ENCODE measurements at places on chromosomes 3 and 15.
A peak's percentile ranks its signal among the peaks of the same experiment; 100 is the strongest.

DNA sequence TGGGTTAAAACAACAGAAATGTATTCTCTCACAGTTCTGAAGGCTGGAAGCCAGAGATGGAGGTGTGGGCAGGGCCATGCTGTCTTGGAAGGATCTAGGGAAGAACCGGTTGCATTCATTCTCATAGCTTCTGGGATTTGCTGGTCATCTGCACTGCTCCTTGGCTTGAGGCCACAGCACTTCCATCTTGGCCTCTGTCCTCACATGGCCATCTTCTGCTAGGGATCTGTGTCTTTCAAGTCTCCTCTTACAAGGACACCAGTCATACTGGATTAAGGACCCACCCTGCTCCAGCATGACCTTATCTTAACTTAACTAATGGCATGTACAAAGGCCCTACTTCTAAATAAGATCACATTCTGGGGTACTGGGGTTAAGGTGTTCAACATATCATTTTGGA is 47.7 kb downstream of the RPLP1 start:
- no peaks in the 10 kb centered on the region for H3K27me3 ChIP-seq
- H3K4me1 ChIP-seq: no peaks in the 10 kb centered on the region
- no peak for DNase-seq

DNA sequence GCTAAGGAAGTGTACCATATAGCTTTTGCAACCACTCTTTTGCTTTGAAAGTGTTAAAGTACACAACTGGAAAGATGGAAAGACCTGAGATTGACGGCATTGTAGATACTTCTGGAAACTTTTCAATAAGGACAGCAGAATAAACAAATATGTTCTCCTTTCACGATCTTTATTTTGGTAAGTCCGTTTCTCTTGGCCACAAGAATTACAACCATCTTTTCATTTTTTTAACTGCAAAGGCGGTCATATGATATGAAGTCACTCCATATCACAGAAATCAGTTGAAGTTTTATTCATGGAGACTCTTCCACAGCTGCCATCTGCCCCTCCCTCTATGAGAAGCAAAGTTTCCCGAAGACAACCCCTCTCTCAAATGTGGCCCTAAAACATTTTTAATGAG is 303.4 kb upstream of the ICE2 start:
- DNase-seq: no peak
- H3K27me3 ChIP-seq: no peaks in the 10 kb centered on the region
- no peak overlapping the region for H3K27ac ChIP-seq
- H3K36me3 ChIP-seq: no peaks in the 10 kb centered on the region

GRCh38 chr3:113557374-113557773 is 25.0 kb downstream of the SIDT1 start:
- no peaks in the 10 kb centered on the region for H3K4me1 ChIP-seq
- no peak overlapping the region for H3K4me3 ChIP-seq
- DNase-seq: no peak
- no peaks in the 10 kb centered on the region for H3K36me3 ChIP-seq
- H3K27me3 ChIP-seq: no peaks in the 10 kb centered on the region
- H3K27ac ChIP-seq: no peak overlapping the region

- DNase-seq: no peak
- no peak overlapping the region for H3K27ac ChIP-seq
- H3K4me3 ChIP-seq: no peak overlapping the region
- H3K27me3 ChIP-seq: no peaks in the 10 kb centered on the region
Measured at GRCh38 chr3:59756934-59757333, 707.1 kb upstream of the CFAP20DC start.

- H3K36me3 ChIP-seq: no peaks in the 10 kb centered on the region
- H3K4me1 ChIP-seq: no peaks in the 10 kb centered on the region
- no peaks in the 10 kb centered on the region for H3K27me3 ChIP-seq
- DNase-seq: no peak
- no peak overlapping the region for H3K4me3 ChIP-seq
Measured at GRCh38 chr15:68042855-68043222, 11.3 kb upstream of the PIAS1 start.

- H3K27me3 ChIP-seq: no peaks in the 10 kb centered on the region
- no peak for DNase-seq
- no peaks in the 10 kb centered on the region for H3K4me1 ChIP-seq
- H3K36me3 ChIP-seq: peaks cover 6% of the 10 kb centered on the region
- peak overlapping the region; percentile 57 for H3K27ac ChIP-seq
Measured at GRCh38 chr3:66394753-66395249, 106.0 kb downstream of the LRIG1 start.

- H3K27me3 ChIP-seq: no peaks in the 10 kb centered on the region
- no peak for DNase-seq
- H3K27ac ChIP-seq: no peak overlapping the region
- peaks cover 1% of the 10 kb centered on the region for H3K4me1 ChIP-seq
- H3K36me3 ChIP-seq: no peaks in the 10 kb centered on the region
Measured at GRCh38 chr3:42852441-42852840, 23.2 kb downstream of the CYP8B1 start.

DNA sequence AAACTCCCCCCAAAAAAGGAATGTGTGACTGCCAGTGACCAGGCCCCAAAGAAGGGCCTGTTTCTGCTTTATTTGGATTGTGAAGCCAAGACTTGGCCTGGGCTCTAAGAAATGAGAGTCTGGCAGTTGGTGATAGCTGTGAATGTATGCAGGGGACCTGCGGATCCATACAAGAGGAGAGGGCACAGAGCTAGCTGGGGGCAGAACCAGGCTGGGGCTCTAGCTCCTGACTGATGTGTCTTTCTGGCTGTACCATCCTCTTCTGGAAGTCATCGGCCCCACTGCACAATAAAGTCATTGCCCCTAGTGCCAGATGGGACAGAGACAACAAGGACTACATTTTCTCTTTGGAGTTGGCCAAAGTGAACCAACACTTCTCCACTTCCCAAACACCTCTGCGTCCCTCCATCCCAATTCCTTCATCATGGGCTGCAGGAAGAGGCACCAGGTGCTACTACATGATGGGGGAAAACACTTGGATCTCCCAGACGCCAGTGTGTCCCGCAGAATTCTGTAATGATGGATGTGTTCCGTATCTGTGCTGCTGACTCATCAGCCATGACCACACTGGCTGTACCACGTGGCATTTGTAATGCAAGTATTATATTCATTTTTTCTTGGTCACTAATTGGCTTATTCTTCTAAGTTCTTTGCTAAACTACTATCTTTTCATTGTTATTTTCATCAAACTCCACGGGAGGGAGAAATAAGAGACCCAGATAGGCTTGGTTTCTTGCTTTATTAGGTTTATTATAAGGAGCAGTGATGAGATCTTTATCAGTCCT is 1.7 kb upstream of the PLA2G4F start:
- no peak for DNase-seq
- H3K4me1 ChIP-seq: peaks cover 57% of the 10 kb centered on the region
- H3K36me3 ChIP-seq: peaks cover 46% of the 10 kb centered on the region
- H3K4me3 ChIP-seq: no peak overlapping the region
- H3K27ac ChIP-seq: no peak overlapping the region
- H3K27me3 ChIP-seq: no peaks in the 10 kb centered on the region

- no peaks in the 10 kb centered on the region for H3K36me3 ChIP-seq
- no peak overlapping the region for H3K27ac ChIP-seq
- H3K27me3 ChIP-seq: no peaks in the 10 kb centered on the region
- no peaks in the 10 kb centered on the region for H3K4me1 ChIP-seq
Measured at GRCh38 chr3:178990293-178990692, 81.3 kb downstream of the ZMAT3 start.

DNA sequence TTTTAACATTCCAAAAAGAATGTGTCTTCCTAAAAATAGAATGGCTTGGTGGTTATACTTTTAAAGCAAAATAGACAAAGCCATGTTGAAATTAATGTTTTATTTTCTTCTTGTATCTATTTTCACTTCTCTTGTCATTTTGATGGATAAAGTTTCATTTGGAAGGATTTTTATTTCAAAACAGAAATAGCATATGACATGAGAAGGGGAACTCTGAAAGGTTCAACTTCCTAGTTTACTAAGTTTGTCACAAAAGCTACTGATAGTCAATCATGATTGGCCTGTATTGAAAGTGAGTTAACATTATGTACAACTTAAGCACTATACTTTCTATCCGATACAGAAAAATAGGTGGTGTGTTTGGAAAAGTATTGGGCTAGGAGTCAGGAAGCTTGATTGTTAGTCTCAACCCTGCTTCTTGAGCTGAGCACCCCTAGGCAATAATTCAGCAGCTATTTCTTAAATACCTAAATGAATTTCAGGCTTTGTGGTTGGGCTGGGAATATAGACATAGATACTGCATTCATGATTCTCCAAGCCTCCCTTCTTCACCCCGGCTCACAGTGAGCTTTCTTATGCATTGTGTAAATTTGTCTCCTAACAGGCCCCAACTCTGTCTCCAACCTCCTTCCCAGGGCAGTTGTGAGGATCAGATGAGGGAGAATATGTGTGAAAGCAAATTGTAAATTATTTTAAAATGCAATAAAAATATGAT is 46.9 kb upstream of the CSPG4 start:
- no peaks in the 10 kb centered on the region for H3K27me3 ChIP-seq
- no peak overlapping the region for H3K27ac ChIP-seq
- H3K4me3 ChIP-seq: no peak overlapping the region

DNA sequence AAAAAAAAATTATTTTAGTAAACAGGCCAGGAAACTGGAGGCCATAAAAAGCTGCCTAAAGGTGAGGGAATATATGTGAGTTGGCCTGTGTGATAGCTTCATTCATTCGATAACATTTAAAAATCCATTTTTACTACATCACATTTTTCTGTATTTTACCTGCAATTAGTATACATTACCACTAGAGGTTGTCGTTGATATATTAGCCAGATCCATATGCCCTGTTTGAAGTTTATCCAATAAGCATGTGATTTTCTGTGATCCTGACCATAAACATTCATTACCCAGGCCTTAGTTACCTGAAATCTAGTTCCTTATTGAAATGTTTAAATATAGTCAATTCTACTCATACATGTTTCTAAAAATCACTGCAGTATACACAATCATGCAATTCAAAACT is 71.4 kb downstream of the ARNT2 start:
- H3K36me3 ChIP-seq: no peaks in the 10 kb centered on the region
- H3K27ac ChIP-seq: no peak overlapping the region
- no peaks in the 10 kb centered on the region for H3K4me1 ChIP-seq

- no peaks in the 10 kb centered on the region for H3K4me1 ChIP-seq
- H3K36me3 ChIP-seq: no peaks in the 10 kb centered on the region
- no peak overlapping the region for H3K4me3 ChIP-seq
- no peak for DNase-seq
- no peak overlapping the region for H3K27ac ChIP-seq
Measured at GRCh38 chr15:83100097-83100646, 7.3 kb upstream of the TM6SF1 start.

- H3K27ac ChIP-seq: no peak overlapping the region
- no peak for DNase-seq
- no peaks in the 10 kb centered on the region for H3K36me3 ChIP-seq
- H3K4me3 ChIP-seq: no peak overlapping the region
- no peaks in the 10 kb centered on the region for H3K27me3 ChIP-seq
Measured at GRCh38 chr3:153146191-153147053, 15.6 kb upstream of the RAP2B start.

DNA sequence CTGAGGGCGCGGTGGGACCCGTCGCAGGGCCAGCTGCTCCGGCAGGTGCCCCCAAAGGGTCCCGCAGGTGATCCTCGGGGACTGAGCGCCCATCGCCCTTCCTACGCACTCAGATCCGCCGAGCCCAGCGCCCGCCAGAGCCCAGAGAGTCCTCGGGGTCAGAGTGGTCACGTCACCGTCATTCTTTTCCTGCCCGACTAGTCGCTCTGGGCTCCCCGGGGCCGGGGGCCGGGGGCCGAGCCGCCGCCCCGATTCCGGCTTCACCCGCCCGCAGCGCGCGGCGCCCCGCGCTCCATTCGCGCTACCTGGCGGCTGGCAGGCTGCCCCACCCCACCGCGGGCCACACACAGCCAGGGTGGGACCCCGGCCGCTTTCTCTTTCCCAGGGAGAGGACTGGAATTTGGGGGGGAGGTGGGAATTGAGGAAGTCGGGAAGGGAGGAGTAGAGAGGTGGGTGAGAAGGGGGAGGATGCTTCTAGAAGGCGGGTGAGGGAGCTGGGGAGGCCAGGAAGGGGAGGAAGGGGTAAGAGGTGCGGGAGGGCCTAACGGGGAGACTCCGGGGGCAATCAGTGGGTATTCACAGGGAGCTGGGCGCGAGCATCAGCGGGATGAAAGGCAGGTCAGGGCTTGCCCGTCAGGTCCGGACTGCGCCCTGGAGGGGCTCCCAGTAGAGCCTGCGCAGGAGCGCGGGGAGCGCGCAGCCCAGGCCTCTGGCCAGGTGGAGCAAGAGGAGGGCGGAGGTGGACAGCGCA is 36.1 kb upstream of the EPHB3 start:
- peaks cover 24% of the 10 kb centered on the region for H3K4me1 ChIP-seq
- no peaks in the 10 kb centered on the region for H3K36me3 ChIP-seq
- H3K27me3 ChIP-seq: no peaks in the 10 kb centered on the region
- peak overlapping the region; percentile 51 for H3K4me3 ChIP-seq

DNA sequence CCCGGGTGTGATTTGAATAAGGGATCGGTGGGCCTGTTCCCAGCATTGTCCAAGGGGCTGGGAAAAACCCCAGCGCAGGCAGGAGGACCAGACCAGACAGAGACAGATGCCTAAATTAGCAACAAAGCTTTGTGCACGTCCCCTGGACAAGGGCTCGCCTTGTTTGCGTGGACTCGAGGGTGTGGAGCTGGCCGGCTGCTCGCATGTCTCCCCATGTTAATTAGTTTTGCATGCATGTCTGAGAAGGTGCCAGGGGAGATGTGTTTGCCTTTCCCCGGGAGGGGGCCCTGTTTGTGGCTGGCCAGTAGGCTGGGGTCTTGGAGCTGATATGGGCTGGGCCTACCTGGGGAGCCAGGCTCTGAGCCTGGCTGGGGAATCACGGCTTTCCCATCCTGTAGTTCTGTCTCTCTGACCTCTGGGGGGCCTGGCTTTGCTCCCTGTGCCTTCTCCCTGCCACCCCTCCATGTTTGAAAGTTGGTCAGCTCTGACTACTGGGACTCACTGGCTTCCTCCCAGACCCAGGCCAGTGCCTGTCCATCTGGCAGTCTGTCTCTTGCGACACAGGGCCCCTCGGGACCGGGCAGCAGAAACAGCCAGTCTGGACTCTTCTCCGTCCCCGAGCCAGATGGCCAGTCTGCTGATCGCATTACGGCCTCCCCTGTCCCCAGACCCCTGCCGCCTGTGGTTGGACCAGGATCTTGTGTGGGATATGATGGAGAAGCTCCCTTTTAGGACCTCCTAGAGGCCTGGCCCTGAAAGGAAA is 55.4 kb upstream of the POLG start:
- no peak overlapping the region for H3K27ac ChIP-seq
- no peak for DNase-seq
- H3K36me3 ChIP-seq: no peaks in the 10 kb centered on the region
- no peak overlapping the region for H3K4me3 ChIP-seq
- H3K27me3 ChIP-seq: peaks cover 70% of the 10 kb centered on the region

- no peaks in the 10 kb centered on the region for H3K36me3 ChIP-seq
- H3K27ac ChIP-seq: no peak overlapping the region
- no peak for DNase-seq
- peaks cover 40% of the 10 kb centered on the region for H3K4me1 ChIP-seq
Measured at GRCh38 chr15:68633231-68634121, 54.7 kb downstream of the CORO2B start.

DNA sequence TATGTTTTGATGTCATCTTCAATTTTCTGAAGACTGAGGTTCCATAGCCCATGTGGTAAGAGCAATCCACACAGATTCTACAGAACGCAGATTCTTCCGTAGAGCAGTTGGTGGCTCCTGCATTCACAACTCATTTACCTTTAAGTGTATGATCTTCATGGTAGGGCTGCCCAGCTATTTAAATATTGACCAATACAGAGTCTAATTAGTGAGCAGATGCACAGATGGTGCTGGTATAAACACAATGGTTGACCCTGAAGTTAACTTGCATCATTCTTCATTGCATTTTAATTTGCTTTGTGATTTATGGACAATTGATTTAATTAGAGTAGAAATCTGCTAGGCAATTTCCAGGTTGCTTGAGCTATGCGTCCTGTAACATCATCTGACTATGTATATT is 269.2 kb downstream of the SQOR start:
- H3K4me3 ChIP-seq: no peak overlapping the region
- no peak for DNase-seq
- no peaks in the 10 kb centered on the region for H3K36me3 ChIP-seq
- H3K27me3 ChIP-seq: peaks cover 3% of the 10 kb centered on the region

All from esophagus squamous epithelium (tissue), 5 donors.